ENCODE measurements at places on chromosomes 6 and 20.

- DNase-seq = no peak
Measured at GRCh38 chr20:44405785-44406571, 50.5 kb downstream of the HNF4A start.

DNA sequence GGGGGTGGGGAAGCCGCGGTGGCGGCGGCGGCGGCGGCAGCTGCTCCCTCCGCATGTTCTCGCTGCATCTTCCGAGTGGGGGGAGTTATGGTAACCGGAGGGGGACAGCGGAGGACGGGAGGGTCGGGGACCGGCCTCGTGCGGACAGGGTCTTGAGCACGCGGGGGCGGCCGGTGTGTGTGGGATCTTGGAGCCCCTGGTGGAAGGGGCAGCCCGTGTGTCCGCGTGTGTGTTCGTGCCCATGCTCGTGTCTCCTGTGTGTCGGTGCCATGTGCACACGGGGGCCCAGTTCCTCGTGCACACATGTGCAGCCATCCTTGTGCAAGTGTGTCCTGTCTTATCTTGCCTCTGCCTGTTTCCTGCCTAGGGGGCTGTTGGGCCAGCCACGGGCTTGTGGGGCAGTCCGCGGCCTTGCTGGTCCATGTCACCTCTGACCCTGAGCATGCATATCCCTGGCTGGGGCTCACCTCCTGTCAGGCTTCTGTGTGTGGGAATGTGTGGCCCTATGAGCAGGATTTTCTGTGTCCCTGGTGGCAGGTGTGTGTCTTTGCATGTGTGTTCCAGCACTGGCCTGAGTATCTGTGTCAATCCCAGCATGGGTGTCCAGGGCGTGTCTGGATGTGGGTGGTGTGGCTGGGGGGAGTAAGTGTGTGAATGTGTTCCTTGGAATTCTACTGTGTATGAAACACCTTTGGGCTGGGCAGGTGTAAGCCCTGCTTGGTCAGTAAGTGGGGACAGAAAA, 8.5 kb downstream of the SYNGAP1 start:
- DNase-seq = peak; percentile 57

- no peak for DNase-seq
Measured at GRCh38 chr6:64694356-64694755, 1012.7 kb downstream of the EYS start.

GRCh38 chr20:3854462-3854871, 7.8 kb downstream of the MAVS start:
- no peak for DNase-seq

GRCh38 chr6:5287205-5287965, 26.1 kb downstream of the FARS2 start:
- DNase-seq = no peak

DNA sequence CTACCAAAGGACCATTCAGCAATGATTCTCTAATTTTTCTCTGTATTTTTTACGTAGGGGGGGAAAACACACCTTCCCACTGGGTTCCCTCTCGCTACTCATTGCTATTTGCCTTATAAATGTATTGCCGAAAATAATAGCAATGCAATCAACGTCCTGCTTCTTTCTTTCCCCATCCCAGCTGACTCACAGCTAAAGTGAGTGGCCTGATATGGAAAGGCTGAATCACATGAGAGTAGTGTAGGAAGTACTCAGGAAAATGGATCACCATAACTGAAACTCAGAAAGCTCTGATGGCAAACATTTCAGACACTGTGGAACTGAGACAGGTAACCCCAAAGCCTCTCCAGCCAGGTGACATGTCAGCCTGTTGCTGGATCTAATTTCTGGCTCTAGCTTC, 49.3 kb upstream of the SRPK1 start:
- no peak for DNase-seq

- DNase-seq = peak; percentile 20
Measured at GRCh38 chr6:56549014-56549413, 93.7 kb downstream of the DST start.

GRCh38 chr6:7132398-7133035, 24.8 kb downstream of the RREB1 start:
- no peak for DNase-seq

DNA sequence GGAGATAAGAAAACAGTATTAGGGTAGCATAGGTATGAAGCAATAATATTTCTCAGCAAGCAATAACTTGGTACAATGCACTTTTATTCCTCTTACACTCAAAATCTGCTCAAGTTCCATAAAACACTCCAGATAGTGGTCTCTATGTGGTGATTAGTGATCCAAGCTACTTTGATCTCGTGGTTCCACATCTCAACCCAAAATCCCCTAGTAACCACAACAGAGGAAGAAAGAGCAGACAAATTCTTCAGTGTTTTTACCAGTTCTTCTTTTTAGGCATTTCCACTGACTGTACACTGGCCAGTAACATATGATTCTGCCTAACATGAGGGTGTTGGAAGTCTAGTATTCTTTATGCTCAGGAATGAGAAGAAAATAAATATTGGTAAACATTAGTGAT, 309.0 kb upstream of the PTCHD4 start:
- no peak for DNase-seq

GRCh38 chr6:5208057-5208456, 52.7 kb downstream of the LYRM4 start:
- DNase-seq = no peak

- DNase-seq = no peak
Measured at GRCh38 chr20:50673146-50673465, 18.2 kb downstream of the RIPOR3 start.

DNA sequence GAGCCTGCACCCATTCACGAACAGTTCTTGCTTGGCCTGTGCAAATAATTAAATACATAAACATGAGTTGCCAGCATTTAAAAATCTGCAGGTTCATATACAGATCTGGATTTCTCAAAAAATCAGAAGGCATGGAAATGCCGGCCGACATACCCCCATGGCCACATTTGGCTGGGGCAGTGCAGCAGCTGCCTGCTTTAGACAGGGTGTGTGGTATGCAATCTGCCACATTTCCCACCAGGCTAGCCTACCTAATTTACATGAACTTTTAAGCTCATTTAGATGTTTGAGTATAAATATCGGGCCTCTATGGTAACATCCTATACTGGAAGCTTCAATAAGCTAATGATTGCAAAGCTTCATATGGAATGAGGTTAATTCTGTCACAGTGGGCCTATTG, 31.5 kb downstream of the PLCB1 start:
- no peak for DNase-seq

DNA sequence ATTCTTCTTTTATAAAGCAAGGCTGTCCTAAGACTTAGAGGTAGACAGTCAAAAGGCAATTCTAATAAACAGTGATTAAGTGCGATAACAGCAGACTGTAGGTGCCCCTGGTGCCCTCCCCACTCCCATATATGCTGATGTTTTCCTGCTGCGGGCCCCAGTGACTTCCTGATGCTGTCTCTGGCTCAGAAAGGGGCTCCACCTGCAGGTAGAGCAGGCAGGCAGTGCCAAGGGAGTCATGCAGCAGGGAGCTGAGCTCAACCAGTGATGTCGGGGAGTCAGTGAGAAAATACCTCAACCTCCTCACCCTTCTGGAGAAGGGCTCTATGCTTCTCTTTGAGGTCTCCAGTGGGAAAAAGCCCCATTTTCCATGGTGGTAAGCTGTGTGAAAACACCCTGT, 126.7 kb upstream of the SSTR4 start:
- no peak for DNase-seq

DNA sequence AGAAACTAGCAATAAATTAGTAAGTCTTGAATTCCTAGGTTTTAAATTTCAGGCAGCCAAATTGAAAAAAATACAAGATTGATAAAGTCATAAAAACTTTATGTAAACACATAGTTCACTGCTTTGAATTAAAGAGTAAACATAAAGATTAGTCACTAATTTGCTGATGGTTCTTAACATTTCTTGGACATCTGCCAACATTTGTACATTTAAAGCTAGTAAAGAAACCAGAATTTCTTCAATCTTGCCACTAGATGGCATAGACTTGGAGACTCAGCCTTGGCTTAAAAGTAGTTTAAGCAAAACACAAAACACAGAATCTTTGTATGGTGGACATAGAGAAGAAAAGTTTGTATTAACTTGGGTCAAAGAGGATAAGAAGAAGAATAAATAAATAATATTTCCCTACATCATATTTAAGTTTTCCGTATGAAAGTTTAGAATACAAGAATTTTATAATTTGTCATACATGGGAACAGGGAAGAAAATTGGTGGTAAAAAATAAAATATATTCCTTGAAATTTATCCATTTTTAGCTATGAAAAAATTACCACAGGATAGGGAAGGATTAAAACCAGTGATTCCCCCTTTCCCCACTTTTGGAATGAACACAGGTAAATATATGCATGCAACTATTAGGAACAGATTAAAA, 41.7 kb upstream of the FAM135A start:
- DNase-seq = peak; percentile 69

DNA sequence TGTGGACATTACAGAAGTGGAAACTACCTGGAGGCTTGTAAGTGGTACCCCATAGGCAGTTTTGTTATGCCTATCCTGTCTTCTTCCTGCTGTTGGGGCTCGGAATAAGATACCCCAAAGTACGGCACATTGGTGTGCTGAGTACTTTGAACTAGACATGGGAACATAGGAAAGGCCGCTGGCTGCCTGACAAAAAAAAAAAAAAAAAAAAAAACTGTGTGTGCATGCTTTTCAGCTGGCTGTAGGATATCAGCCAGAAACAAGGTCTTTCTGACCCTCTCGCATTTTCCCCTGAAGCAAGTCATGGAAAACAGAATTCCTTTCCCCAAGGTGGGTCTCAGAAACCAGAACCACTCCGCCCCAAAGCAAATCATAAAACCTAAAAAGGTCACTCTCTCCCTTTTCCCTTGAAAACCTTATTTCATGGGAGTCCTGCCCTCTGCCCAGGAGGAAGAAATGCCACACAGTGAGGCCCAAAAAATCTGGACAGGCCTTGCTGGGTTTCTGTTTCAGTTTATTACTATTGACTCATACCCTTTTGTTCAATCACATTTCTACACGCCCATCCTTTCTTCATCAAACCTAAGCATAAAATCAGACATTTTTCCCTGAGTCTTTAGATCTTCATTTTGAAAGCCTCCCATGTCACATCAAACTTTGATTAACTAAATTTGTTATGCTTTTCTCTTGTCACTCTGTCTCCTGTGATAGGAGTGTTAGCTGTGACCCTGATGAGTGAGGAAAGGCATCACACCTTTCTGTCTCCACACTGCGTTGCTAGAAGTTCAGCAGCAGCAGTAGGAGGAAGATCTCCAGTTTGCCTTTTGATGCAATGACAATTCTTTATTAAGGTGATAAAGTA, 17.2 kb downstream of the SLC2A12 start:
- no peak for DNase-seq

GRCh38 chr6:81086991-81087390, 665.5 kb downstream of the TENT5A start:
- no peak for DNase-seq

GRCh38 chr6:154402081-154402780, 45.6 kb upstream of the IPCEF1 start:
- no peak for DNase-seq

GRCh38 chr20:17024513-17025119, 202.2 kb upstream of the PCSK2 start:
- no peak for DNase-seq

- peak; percentile 74 for DNase-seq
Measured at GRCh38 chr20:9068841-9069663, at the start of gene PLCB4. TSS of gene PLCB4 (plus strand) at chr20:9069087. CDS start at chr20:9307815, 238,728 bp downstream.

- no peak for DNase-seq
Measured at GRCh38 chr20:46004889-46005473, 3.7 kb upstream of the MMP9 start.

DNA sequence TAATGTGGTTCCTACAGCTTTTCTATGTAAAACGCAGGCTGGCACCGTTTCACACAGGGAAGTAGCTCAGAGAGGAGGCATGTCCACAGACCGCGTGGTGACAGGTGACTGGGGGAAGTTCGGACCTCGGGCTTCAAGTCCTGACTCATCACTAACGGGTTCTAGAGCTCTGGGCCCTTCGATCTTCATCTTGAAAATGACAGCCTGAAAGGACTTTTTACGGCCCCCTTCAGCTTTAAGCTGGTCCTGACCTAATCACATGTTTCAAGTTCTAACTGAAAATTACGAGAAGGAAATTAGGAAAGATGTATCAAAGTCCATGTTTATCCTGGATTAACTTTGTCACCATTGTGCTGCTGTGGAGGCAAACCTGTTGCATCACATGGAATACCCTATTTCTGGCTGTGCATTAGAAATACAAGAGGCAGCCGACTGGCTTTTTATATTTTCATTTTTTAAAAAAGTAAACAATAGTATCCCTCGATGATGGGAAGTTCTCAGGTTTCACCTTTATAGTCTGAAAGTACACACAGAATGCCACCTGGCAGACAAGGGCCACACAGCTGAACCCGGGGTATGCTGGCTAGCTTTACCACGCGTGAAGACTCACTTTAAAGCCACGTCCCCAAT, 2.0 kb downstream of the MAN1A1 start:
- DNase-seq = no peak

- peak; percentile 28 for DNase-seq
Measured at GRCh38 chr6:119350202-119350951, 816 bp upstream of the MAN1A1 start.

GRCh38 chr20:58699623-58700107, 7.1 kb downstream of the NPEPL1 start:
- no peak for DNase-seq

DNA sequence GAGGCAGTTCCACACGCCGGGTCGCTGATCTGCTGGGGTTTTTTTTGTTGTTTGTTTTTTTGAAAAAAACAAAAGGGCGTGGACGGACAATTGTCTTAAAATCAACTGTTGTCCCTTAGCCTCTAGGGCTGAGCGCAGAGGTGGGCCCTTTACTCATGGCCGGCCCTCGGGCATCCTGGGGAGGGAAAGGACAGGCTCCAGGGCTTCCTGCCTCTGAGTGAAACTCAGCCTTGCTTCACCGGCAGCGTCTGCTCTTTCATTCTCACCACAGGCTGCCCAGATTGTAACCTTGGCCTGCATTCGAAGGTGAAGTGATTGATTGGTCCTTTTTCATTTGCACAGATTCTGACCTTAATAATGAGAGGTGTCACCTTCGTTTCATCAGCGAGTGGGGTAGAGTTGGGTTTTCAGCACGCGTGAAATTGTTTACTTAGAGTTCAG, 797 bp downstream of the SMIM13 start:
- DNase-seq = peak; percentile 52

DNA sequence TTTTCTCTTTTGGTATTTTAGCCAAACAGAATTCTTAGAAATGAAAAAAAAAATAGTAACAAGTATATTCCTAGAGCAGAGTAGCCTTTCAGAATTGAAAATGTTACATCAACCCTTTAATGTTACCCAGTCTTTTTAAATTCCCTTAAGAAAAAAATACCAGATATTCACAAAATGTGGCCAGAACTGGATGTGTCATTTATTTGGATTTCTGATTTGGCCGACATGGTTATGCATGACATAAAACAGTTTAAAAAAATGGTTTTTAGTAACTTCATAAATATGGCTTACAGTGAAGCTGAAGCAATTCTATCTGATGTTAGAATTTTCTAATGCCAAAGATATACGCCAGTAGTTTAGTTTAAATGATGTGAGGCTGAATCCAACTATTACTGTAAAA, 112.0 kb downstream of the ATXN1 start:
- DNase-seq = no peak

DNA sequence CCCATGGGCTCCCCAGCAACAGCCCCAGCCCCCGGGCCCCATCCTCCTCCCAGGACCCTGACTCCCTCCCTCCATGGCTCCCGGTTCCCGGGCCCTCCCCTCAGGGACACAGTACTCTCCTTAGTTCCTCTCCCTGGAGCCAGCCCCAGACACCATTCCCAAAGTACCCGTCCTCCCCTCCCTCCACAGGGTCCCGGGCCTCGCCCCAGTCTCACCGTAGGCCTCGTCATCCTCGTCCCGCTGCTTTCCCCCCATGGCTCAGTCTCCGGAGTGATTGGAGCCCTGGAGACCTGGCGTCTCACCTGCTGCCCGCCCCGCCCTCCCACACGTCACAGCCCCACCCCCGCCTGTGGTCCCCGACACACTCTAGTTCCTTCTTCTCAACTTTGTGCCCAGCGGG, at the start of gene SLC44A4:
Gene SLC44A4, minus strand, starts transcription at position 272 of the 400 bp plus-strand sequence. Its CDS starts 17 bp downstream, at position 255.
- no peak for DNase-seq

All from SK-N-DZ (cell line).